ENCODE measurements at places on chromosomes 3 and 15.
A peak's percentile ranks its signal among the peaks of the same experiment; 100 is the strongest.

GRCh38 chr3:54572197-54572895, 355.5 kb downstream of the LRTM1 start:
- DNase-seq = no peak

GRCh38 chr3:74844428-74844827, 230.0 kb upstream of the CNTN3 start:
- DNase-seq = no peak

GRCh38 chr15:77421370-77421700, 647 bp downstream of the HMG20A start:
- DNase-seq = no peak

GRCh38 chr3:69326855-69327300, 59.0 kb downstream of the FRMD4B start:
- DNase-seq = peak; percentile 64

DNA sequence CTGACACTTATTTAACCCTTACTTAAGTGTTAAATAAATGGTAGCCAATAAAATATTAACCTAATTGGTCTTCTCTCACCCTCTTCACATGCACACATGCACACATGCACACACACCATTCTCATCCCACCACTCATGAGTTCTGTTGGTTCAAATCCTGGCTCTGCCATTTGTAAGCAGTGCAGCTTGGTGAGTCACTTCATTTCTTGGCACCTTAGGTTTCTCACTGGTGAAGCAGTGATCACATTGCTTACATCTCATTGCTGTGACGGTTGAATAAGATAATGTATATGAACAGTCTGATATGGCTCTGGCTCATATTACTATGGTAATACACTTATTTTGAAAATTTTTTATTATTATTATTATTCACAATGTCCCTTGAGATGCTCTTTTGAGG, 33.8 kb downstream of the RIOX2 start:
- DNase-seq = no peak

GRCh38 chr15:58793862-58794261, 22.8 kb downstream of the MINDY2 start:
- DNase-seq = no peak
